NAMALWA (cell line): ENCODE measurements at places on chromosomes 6 and 20.

GRCh38 chr6:126784161-126784790 is 334.2 kb upstream of the RSPO3 start:
- DNase-seq: no peak

GRCh38 chr6:154458565-154459470 is 51.7 kb downstream of the CNKSR3 start:
- no peak for DNase-seq

- no peak for DNase-seq
Measured at GRCh38 chr20:5969348-5969935, 19.0 kb downstream of the MCM8 start.

DNA sequence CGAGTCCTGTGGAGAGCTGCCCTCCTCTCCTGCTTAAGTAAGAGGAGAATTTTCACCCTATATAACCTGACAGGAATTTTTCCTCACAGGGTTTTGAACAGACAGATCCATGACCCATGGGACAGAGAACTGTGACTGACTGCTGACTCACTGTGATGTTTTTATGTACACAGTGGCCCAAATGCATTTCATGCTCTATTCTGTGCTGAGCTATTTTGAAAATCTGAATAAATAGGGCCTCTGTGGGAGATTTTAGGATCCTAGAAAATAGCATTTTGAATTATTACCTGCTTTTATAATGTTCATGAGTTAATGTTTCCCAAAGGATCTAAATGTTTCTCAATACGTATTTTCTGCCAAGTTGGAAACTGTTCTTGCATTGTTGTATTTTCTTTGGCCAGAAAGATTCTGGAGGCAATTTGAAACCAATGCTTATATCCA is 577.4 kb downstream of the HTR1B start:
- no peak for DNase-seq

DNA sequence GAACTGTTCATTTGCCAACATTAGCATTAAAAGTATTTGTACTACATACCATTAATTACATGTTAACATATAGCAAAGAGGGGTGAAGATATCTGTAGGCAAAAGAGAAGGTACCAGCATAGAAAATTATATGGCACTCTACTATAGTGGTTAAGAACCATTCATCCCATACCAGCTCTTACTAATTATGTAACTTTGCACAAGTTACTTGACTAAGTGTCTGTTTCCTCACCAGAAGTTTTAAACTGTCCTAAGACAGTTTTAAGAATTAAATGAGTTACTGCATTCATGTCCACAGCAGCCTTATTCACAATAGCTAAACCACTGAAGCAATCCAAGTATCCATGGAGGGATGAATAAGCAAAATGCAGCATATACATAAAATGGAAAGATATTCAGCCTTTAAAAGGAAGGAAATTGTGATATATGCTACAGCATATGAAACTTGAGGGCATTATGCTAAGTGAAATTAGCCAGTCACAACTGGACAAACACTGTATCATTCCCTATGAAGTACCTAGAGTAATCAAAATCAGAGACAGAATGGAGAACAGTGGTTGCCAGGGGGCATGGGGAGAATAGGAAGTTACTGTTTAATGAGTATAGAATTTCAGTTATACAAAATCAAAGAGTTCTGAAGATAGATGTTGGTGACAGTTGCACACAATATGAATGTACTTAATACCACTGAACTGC is 98.9 kb downstream of the RNGTT start:
- no peak for DNase-seq

DNA sequence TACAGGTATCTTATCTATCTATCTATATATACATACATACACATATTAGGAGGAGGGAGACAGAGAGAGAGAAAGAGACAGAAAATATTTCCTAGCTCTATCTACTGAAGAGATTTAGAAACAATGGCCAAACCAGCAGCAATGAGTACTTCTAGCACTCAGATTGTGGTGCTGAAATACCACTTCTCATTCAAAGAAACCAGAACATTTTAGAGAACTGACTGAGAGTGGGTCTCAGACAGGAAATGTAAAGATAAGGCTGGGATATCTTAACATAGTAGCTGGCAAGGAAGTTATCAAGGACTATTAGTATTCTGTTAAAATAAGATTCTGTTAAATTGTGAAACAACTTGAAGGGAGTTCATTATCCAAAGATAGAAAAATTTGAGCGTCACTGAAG is 57.0 kb downstream of the DNAAF9 start:
- DNase-seq: no peak

- DNase-seq: peak; percentile 38
Measured at GRCh38 chr20:17822039-17822438, 122.3 kb downstream of the BANF2 start.

- DNase-seq: no peak
Measured at GRCh38 chr6:170259278-170259677, 31.6 kb downstream of the DLL1 start.

DNA sequence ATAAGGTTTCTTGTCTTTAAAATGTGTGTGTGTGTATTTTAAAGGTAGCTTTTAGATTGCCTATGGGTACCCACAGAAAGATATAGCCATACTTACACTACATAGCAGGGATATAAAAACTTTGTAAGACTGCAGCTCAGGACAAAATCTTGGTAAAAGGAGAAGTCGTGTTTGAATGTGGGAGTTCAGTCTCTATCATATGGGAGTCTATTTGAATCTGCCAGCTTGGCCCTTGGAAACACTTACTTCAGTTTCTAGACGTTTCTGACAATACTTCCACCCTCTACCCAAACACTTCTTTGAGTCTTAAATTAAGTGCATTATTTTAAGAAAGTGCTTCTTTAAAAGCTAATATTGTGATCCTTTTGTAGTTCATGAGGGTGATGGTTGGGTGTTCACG is 155.7 kb downstream of the CARMIL1 start:
- DNase-seq: no peak

DNA sequence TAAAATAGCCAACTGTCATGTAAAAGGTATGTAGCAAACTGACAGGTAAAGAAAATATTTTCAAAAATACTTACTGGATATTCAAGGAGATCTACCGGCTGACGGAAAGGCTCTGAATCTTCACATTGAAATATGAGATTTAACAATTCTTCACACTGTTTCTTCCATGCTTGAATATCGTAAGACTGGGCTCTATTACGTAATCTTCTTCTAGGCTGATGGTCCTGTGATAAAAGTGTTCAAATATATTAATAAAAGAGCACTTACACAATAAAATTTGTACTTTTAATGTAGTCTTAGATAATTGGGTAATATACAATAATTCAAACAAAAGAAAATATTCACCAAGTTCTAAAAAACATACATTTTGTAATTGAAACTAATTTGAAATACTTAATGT is 87.4 kb downstream of the IRAK1BP1 start:
- no peak for DNase-seq

GRCh38 chr6:149360536-149360935 is 39.5 kb upstream of the SUMO4 start:
- no peak for DNase-seq

GRCh38 chr6:107941627-107942026 is 16.4 kb downstream of the SEC63 start:
- no peak for DNase-seq

DNA sequence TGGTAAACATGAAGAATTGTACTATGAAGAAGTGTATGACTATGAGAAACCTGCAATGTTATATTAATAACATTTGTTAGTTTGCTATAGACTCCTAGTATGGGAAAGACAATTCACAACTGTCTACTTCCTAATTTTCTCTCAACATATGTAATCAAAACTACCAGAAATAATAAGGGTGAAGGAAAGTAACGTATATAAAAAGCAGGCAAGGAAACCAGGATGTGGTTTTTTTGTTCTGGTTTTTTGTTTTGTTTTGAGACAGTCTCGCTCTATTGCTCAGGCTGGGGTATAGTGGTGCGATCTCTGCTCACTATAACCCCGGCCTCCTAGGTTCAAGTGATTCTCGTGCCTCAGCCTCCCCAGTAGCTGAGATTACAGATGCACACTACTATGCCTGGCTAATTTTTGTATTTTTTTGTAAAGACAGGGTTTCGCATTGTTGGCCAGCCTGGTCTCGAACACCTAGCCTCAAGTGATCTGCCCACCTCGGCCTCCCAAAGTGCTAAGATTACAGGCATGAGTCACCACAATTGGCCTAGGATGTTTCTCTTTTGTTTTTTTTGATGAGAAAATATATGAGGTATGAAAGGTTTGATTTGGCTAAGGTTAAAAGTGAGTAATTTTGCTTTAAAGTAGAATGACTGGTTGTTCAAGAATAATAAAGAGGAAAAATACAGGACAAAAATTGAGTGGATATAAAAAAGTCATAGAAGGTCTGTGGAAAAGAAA is 83.1 kb downstream of the PTCHD4 start:
- DNase-seq: no peak

DNA sequence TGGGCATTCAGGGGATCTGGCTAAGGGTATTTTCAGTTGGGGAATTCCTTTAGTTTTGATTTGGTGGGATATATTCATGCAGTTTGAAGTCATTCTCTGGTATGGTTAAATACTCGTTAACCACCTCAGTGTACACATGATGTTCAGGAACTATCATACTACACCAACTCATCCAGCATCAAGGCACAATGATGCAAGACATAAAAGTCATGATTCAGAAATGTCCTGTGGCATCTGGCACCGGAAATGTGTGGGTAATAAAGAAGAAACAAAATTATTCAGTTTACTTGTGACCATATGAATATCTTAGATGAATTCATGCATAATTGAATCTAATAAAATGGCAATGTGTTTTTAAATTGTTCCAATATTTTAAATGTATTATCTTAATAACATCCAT is 129.0 kb upstream of the BMP5 start:
- no peak for DNase-seq

- DNase-seq: no peak
Measured at GRCh38 chr6:160329188-160329587, 19.0 kb upstream of the SLC22A3 start.

GRCh38 chr6:52590152-52590891 is 13.5 kb upstream of the TRAM2 start:
- DNase-seq: no peak

DNA sequence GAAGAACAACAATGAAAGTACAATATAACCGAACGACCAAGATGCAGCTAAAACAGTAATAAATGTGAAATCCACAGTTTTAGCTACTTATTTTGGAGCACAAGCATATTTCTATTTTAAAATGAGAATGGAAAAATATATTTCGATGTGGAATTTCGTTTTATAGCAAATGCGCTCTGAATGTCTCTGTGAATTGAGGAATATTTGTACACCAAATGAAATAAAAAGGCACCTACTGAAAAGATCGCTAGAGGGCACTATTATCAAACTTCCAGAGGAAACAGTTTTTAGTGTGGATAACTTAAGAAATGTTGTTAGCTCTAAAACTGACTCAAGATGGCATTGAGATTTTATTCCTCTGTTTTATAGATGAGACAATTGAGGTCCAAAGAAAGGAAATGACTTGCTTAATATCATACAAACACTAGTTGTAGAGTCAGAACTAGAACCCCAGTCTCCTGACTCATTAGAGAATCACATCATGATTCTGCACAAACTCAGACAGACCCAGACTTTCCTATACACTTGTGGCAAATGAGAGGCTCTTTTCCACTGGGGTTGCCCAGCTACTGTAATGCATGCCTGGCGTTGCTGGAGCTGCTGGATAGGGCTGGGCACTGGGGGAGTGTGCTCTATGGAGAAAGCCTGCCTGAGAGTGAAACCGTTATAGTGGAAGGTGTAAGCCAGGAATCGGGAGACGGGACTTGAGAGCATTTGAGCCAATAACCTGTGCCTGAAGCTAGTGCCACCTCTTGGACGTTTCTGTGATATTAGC is 51.9 kb downstream of the GCLC start:
- peak; percentile 77 for DNase-seq

DNA sequence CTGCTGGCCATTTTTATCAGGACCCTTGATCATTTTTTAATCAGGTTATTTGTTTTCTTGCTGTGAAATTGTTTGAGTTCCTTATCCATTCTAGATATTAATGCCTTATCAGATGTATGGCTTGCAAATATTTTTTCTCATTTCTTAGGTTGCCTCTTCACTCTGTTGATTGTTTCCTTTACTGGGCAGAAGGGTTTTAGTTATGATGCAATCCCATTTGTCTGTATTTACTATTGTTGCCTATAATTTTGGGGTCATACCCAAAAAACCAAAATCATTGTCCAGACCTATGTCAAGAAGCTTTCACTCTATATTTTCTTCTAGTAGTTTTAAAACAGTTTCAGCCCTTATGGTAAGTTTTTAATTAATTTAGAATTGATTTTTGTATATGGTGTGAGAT is 172.5 kb downstream of the SLC24A3 start:
- no peak for DNase-seq
